Activated B cell treated with CpG ODN at 0.5 μM for 24 hours (primary cell): ENCODE measurements at places on chromosomes 2 and 18. TPM values are rescaled to one million over a fixed set of nuclear protein-coding genes. Genes with fewer than 3 reads are reported as not detected.
A peak's percentile ranks its signal among the peaks of the same experiment; 100 is the strongest.

DNA sequence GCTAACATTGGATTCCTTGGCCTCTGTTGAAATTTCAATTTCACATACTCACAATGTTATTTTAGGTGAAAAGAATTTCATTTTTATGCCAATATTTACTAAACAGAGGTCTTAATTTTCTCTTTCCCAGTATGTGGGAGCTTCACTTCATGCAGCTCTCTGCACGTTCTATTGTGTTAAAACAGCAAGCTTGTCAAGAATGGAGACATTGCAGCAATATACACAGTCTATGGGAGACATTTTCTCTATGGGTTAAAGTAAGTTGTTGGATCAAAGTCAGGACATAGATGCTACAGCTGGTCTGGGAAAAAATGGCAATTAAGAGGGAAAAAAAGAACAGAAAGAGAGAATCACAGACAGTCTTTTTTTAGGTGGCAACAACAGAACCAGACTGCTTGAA lies 70.4 kb upstream of the ARHGAP15 start:
- no peaks in the 10 kb centered on the region for H3K36me3 ChIP-seq
- peaks cover 2% of the 10 kb centered on the region for H3K27me3 ChIP-seq
- H3K4me1 ChIP-seq = no peaks in the 10 kb centered on the region
- H3K27ac ChIP-seq = no peak overlapping the region

GRCh38 chr2:149832324-149832723 lies 244.7 kb upstream of the MMADHC start:
- H3K36me3 ChIP-seq = no peaks in the 10 kb centered on the region
- H3K4me3 ChIP-seq = no peak overlapping the region
- no peak overlapping the region for H3K27ac ChIP-seq

GRCh38 chr2:144217853-144218633 lies 301.9 kb downstream of the ZEB2 start:
- H3K4me1 ChIP-seq = peaks cover 23% of the 10 kb centered on the region
- no peaks in the 10 kb centered on the region for H3K27me3 ChIP-seq
- H3K36me3 ChIP-seq = no peaks in the 10 kb centered on the region
- no peak for DNase-seq

GRCh38 chr2:25528173-25528572 lies 145.2 kb downstream of the DTNB start:
- no peaks in the 10 kb centered on the region for H3K27me3 ChIP-seq
- no peaks in the 10 kb centered on the region for H3K4me1 ChIP-seq
- no peak for DNase-seq
- no peak overlapping the region for H3K4me3 ChIP-seq
- H3K36me3 ChIP-seq = peaks cover 5% of the 10 kb centered on the region
- no peak overlapping the region for H3K27ac ChIP-seq

- H3K4me1 ChIP-seq = peaks cover 13% of the 10 kb centered on the region
- DNase-seq = no peak
- no peak overlapping the region for H3K27ac ChIP-seq
Measured at GRCh38 chr2:38653380-38653714, 12.6 kb upstream of the GALM start.

DNA sequence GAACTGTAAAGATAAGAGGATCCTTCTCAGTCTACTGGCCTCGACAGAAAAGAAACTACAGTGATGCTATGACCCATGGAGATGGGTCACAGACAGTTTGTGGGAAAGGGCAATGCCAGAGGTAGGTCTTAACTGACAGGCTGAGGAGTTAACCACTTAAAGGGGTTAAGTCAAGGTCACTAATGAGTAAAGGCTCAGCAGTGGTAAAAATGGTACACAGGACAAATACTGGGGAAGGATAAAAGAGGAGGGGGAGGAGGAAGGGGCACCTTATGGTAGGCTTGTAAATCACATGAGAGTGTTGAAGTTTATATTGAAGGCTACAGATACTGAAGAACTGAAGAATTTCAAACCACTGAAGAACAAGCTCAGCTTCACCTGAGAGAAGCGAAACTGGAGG lies 9.9 kb downstream of the IER3IP1 start:
- DNase-seq = no peak
- peaks cover 25% of the 10 kb centered on the region for H3K4me1 ChIP-seq
- no peaks in the 10 kb centered on the region for H3K27me3 ChIP-seq
- no peak overlapping the region for H3K4me3 ChIP-seq
- peaks cover 8% of the 10 kb centered on the region for H3K36me3 ChIP-seq

DNA sequence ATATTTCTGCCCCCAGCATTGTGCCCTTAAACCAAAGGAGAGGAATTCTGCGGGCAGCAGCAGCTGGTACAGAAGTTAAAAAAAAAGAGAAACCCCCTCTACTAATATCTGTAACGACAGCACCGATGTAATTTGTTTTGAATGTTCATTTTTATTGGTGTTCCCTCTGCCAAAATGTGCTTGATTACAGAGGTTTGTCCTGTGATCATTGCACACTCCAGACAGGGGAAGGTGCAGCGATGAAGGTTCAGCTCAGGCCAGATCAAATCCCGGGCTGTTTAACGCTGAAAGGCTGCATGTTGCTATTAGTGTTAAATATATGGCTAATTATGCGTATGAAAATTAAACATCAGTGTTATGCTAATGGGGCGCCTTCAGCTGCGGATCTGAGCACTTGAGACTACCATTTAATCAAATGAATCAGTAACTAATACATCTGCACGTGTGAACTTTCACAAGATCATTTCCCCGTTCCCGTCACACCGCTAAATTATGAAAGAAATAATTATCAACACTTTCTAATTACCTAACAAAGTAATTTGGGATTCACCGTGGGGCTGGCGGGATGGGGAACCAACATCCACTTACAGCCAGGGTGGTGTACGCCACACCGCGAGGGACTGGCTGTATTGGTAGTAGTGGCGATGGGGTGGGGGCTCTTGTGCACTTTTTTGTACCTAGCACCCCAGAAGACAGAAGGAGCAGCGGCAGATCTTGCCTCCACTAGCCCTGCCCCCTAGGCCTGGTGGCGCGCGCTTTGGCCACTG lies 1.5 kb upstream of the DLX1 start:
- no peak for DNase-seq
- H3K27me3 ChIP-seq = peaks cover 76% of the 10 kb centered on the region
- peaks cover 46% of the 10 kb centered on the region for H3K4me1 ChIP-seq
- H3K36me3 ChIP-seq = peaks cover 2% of the 10 kb centered on the region
- H3K4me3 ChIP-seq = no peak overlapping the region

- H3K4me3 ChIP-seq = no peak overlapping the region
- H3K27me3 ChIP-seq = no peaks in the 10 kb centered on the region
- DNase-seq = no peak
Measured at GRCh38 chr2:37602702-37603101, 68.7 kb downstream of the CDC42EP3 start.

- H3K27me3 ChIP-seq = peaks cover 4% of the 10 kb centered on the region
- no peaks in the 10 kb centered on the region for H3K36me3 ChIP-seq
- no peak for DNase-seq
- no peak overlapping the region for H3K27ac ChIP-seq
Measured at GRCh38 chr2:33108483-33109443, 162.0 kb downstream of the LTBP1 start.

DNA sequence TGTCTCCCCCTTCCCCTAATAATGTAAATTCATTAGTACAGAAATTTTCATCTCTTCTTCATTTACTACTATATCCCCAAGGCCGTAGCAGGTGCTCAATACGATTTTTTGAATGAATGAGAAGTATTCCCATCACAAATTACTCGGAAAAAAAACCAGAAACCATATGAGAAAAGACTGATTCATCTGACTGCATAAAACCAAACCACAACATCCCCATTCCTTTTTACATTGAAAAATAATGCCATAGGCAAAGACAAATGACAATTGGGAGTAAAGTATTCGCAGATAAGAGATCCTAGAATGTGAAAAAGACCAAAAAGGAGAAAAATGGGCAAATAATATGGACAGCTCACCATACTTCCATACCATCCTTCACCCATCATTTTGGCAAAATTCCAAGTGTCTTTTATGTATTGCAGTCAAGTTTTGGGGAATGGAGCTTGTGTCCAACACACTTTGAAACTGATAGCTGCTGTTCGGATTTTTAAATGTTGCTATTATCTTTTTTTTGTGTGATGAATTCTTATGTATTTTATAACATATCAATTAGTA lies 1.5 kb downstream of the ZC3H8 start:
- H3K27me3 ChIP-seq = no peaks in the 10 kb centered on the region
- peaks cover 11% of the 10 kb centered on the region for H3K36me3 ChIP-seq
- peak overlapping the region; percentile 90 for H3K4me3 ChIP-seq
- H3K4me1 ChIP-seq = peaks cover 5% of the 10 kb centered on the region

- no peaks in the 10 kb centered on the region for H3K4me1 ChIP-seq
- H3K27me3 ChIP-seq = no peaks in the 10 kb centered on the region
- no peak for DNase-seq
- H3K27ac ChIP-seq = no peak overlapping the region
- H3K4me3 ChIP-seq = no peak overlapping the region
- no peaks in the 10 kb centered on the region for H3K36me3 ChIP-seq
Measured at GRCh38 chr2:66034467-66034866, 400.5 kb upstream of the MEIS1 start.

- H3K4me1 ChIP-seq = peaks cover 9% of the 10 kb centered on the region
- DNase-seq = no peak
- H3K4me3 ChIP-seq = no peak overlapping the region
- no peaks in the 10 kb centered on the region for H3K36me3 ChIP-seq
- H3K27me3 ChIP-seq = peaks cover 11% of the 10 kb centered on the region
- no peak overlapping the region for H3K27ac ChIP-seq
Measured at GRCh38 chr2:71003396-71003795, 8.7 kb upstream of the TEX261 start.

The GRHL1 gene
- 0.39 and 0.95 TPM in 2 replicates for total RNA-seq

The DLX2 gene
- 0.16 TPM in 1 of 2 replicates, not detected in the other for total RNA-seq

The FOXD4L1 gene
- total RNA-seq = 0.17 and 0.35 TPM in 2 replicates
